Cerebellar nuclear complex (tissue), 1 donor: ENCODE measurements at places on chromosomes 16 and 17.

DNA sequence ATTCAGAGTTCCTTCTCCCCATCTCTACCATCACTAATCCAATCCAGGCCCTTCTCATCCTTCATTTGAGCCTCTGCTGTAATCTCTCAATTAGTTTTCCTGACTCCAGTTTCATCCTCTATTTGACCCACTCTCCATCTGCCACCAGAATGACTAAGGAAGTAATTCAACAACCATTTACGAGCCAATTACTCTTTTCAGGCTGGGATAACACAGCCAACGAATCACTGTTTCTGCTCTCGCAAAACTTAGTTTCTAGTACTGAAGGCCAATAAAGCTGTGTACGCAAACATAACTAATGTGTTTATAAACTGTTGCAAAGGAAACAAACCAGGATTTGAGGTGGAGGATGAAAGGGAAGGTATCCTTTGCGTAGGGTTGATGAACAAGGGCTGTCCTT, 53.7 kb downstream of the MAP2K6 start:
- DNase-seq, result no peak

DNA sequence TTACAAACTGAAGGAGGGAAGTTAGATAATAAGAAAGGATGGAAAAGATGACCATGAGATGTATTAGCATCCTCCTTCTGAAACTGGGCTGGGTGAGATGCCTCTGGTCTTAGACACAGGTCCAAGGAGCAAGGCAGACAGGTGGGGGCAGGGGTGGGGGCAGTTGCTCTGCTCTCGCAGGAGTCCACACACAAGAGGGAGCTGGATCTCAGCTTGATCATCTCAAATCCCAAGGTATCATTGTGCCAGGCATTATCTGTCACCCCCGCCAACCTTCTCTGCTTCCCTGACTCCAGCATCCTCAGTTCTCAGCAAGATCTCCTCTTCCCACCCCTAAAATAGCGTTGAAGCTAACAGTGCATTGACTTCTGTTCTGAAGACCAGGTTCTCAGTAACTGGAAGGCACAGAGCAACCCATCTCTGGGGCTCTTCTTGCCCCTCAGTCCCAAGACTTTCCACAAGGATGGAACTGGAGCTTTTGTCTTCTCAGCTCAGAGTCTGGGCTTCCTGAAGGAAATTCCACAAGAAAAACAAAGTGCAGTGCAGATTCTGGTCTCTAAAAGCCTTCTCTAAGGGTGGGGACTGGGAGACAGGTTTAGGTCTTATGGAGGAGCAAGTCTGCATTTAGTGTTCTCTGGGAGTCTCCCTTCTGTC, 1.6 kb downstream of the FLOT2 start:
- DNase-seq, result no peak

DNA sequence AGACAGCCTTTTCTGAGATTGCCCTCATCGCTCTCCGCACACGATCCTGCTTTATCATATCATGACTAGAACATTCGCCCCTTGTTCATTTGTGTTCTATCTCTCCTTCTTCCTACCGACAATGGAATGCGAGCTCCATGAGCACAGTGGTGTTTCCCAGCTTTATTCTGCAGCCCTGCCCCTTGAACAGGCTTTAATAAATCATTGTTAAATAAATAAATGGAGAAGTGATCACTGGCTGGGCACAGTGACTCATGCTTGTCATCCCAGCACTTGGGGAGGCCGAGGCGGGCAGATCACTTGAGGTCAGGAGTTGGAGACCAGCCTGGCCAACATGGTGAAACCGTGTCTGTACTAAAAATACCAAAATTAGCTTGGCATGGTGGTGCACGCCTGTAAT, 1063.3 kb upstream of the EEF2KMT start:
- no peak for DNase-seq

DNA sequence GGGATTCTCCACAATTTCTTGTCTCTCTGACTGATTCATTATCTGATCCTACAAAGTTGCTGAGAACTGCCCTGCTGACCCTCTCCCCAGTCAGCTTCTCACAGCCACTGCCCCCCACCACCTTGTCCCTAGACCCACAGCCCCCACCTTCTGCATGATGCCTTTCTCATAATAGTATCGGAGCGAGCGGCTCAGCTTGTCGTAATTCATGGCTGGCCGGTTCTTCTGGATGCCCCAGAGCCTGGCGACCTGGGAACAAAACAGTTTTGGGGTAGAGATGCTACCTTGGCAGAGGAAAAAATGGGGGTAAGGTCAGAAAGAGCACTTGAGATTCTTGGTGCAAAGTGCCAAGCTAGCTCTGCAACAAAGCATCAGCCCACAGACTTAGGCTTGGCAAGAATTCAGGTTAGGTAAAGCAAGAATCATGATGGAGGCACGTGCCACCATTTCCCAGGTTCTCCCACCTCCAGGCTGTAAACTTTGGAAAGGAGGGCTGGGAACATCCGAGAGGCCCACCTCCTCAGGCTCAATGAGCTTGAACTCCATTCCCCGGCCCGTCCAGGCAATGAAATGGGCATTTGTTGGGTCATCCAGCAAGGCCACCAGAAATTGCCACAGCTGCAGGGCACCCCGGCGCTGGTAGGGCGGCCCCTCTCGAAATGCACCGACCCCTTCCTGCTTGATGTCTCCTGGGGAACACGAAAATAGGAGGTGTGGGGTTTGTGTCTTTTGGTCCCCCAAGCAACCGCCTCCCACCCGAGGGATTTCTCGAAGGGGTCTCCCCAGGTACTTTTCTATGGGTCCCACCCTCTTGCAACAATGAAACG, 16.9 kb downstream of the ETV4 start:
- no peak for DNase-seq

DNA sequence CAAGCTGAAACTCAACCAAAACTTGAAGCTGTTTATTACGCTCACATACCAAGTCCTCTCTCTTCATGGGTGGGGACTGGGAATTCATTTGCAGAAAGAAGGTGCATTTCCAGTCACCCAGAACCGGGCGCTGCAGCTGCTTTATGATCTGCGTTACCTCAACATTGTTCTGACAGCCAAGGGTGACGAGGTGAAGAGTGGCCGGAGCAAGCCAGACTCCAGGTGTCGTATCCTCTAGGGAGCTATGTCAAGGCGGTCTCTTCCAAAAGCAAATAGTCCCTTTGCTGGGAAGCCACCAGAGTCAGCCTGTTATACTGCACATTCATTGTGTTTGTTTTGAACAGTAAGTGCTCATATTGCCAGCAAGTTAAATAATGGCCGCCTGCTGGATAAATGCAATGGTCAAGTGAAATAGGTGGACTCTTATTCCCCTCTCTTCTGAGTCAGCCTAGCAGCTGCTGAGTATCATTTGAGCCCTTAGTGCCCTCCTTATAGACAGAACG, 12.7 kb downstream of the COG1 start:
- no peak for DNase-seq

DNA sequence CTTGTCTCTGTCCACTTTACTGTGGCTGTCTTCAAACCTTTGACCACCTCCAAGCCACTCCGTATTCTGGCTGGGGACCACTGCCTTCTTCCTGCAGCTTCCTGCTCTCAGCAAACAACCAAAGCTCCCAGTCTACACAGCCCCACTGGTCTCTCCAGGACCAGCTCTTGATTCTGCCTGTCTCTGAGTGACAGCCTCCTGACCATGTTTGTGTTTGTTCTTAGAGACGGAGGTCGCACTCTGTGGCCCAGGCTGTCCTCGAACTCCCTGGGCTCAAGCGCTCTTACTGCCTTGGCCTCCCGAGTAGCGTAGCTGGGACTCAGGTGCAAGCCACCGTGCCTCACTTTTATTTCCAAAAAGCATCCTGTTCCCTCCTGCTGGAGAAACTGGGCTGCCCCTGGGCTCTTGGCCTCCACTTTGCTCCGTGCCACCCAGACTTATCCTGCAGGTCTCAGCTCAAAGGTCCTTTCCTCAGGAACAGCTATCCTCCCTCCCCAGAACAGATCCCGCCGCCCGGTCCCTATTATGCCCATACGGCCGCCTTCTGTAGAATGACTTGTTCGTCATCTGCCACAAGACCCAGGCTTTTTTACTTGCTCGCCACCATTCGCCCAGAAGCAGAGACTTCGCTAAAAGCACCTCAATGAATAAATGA, 9.1 kb downstream of the MNT start:
- DNase-seq, result no peak

- DNase-seq, result no peak
These were observed 11.7 kb downstream of the COL1A1 start for GRCh38 chr17:50189550-50190292.

GRCh38 chr16:89949121-89949742, 677 bp downstream of the DEF8 start:
- no peak for DNase-seq

DNA sequence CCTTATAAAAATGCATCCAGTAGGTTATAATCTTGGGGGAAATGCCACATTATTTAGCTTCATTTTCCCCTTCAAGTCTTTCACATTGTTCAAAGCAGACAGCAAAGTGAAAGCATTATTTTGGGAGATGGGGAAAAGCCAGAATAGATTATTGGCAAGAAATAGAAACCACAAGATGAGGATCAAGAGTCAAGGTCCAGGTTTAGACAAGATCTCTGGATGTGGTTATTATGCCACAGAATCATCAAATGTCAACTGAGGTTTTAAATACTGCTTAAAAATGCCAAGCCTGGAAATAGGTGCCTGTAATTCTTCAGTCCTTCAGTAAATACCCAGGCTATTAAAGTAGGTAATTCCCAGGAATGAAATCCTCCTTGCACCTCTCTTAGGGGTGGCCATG, 65.1 kb upstream of the ALOX12 start:
- no peak for DNase-seq

GRCh38 chr16:28504707-28505404, 1.8 kb downstream of the IL27 start:
- DNase-seq, result no peak

GRCh38 chr17:48990882-48991357, 6.3 kb upstream of the IGF2BP1 start:
- no peak for DNase-seq

- no peak for DNase-seq
These were observed 1.6 kb downstream of the HEATR3 start for GRCh38 chr16:50067290-50067853.

DNA sequence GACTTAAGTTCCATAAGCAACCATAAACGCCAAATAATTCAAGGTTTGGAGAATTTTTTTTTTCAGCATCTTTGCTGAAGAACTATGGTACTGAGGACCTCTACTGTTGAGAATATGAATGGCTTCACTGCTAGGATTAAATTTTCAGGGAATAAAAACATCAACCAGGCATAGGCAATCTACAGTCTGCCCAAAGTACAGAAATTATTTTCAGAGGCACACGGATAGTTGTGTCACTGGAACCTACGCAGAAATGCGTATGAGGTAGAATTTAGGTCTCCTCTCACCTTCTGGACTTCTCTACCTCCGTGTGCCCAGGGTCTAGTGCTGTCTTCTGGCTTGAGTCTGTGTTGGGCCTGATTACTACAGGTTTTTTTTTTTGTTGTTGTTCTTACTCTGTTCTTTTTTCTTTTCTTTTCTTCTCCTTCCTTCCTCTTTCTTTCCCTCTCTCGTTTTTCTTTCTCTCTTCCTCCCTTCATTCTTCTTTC, 39.7 kb downstream of the NACA2 start:
- no peak for DNase-seq

GRCh38 chr17:43405861-43406260, 7.1 kb downstream of the ARL4D start:
- no peak for DNase-seq

- DNase-seq, result no peak
These were observed 47.7 kb upstream of the ULK2 start for GRCh38 chr17:19915245-19915978.

DNA sequence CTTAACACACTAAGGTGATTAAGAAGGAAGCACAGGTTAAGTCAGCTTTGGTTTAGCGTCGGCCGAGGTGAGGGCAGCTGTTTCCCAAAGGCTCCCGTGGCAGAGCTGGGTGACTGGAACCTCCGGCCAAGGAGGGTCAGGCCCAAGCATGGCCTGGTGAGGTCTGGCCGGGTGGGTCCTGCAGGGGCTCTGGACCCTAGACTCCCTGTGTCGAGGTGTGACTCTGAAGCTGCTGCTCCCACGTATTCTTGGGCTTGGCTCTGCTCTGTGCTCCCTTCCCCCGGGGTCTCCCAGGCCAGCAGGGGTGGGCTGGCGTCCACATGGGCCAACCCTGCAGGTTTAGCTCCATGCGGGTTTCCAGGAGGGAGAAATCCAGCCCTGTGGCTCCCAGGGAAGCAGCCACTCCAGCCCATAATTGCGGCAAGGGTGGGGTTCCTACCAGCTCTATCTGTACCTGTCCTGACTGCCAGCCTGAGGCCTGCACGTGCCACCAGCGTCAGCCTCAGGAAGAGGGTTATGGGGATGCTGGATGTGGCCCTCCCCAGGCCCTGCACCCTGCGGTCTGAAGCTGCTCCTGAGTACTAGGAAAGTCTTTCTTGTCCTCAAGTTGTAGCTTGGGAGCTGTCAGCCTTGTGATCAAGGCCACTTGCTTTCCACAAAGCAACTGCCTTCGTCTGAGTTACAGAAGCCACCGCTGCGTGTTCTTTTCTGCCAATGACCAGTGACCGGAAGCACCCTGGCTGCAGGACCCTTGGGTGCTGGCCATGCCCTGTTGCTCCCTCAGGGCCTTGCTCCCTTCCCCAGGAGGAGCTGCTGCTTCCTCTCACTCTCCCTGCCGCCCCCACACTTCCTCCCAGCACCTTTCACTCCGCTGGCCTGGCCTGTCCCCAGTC, 4.8 kb downstream of the CDK5R1 start:
- no peak for DNase-seq

DNA sequence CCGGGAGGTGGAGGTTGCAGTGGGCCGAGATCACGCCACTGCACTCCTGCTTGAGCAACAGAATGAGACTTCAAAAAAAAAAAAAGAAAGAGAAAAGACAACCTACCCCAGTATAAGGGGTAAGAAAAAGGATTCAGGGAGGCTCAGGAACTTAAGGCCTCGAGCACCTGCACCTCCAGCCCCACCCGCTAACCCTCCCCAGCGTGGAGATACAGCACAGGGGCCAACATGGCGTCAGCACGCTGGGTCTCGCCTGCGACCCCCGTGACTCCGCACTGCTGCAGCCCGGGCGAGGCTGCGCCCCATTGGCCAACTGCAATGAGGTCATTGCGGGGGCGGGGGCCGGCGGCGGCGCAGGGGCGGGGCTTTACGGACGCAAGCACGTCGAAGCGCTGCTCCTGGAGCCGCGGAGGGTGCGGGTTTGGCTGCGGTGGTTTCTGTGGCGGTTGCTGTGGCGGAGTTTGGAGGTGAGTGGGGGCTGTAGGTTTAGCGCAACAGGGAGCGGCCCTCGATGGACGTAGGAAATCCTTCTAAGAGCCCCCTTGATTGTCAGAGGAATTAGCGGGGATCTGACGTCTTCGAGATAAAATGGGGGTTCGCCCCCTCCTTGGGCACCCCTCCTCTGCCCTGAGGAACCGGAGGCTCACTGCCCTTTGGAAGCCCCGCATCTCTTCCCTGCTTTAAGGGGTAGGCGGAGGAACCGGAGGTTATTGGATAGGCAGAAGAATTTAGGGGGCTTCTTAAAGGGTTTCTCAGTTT, at the start of gene ATP6V0A1:
TSS of gene ATP6V0A1 (plus strand) at position 382 of the 759 bp plus-strand sequence. CDS start 2,017 bp downstream, outside the sequence.
- peak; percentile 63 for DNase-seq

- DNase-seq, result no peak
These were observed 18.8 kb downstream of the PDZD9 start for GRCh38 chr16:21982108-21982507.
